ENCODE measurements at places on chromosomes 16 and 17.
A peak's percentile ranks its signal among the peaks of the same experiment; 100 is the strongest.

DNA sequence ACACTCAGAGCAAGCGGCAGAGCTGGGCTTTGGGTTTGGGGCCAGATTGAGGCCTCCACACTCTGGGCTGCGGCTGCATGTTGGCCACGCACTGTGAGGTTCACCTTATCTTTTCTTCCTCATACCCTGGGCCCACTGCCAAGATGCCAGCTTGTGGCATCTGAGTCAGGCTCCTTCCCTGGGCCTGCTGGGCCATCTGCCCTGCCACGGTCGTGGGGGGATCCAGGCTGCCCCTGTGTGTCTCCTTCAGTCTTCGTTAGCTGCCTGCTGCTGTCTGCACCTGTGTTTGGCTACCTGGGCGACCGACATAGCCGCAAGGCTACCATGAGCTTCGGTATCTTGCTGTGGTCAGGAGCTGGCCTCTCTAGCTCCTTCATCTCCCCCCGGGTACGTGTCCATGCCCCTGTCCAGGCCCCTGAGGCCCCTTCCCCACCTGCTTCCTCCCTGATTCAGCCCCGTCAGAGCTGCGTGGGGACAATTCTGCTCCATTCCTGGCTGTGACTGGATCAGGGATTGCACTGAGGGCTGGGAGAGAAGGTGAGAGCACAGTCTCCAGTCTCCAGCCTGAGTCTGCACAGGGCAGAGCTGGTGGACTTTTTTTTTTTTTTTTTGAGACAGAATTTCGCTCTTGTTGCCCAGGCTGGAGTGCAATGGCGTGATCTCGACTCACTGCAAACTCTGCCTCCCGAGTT, 11.2 kb downstream of the SPNS3 start:
- DNase-seq: no peak
- H3K27ac ChIP-seq: no peak overlapping the region
- no peaks in the 10 kb centered on the region for H3K36me3 ChIP-seq
- no peaks in the 10 kb centered on the region for H3K27me3 ChIP-seq
- no peaks in the 10 kb centered on the region for H3K4me1 ChIP-seq

DNA sequence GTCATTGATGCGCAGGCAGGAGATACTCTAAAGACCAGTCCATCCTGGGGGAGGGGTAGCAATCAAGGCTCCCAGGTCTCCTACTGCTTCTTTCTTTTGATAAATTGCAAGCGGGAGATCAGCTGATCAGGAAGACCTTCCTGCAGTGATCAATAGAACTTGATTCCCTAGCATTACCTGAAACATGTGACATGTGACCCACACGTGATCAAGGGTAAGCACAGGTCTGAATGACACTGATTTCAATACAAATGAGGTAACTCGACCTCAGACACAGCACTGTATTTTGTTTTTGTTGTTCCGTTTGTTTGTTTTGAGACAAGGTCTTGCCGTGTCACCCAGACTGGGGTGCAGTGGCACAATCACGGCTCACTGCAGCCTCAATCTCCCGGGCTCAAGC, 39.6 kb upstream of the MLYCD start:
- no peak for DNase-seq
- no peaks in the 10 kb centered on the region for H3K36me3 ChIP-seq
- H3K4me3 ChIP-seq: no peak overlapping the region
- no peaks in the 10 kb centered on the region for H3K4me1 ChIP-seq
- no peak overlapping the region for H3K27ac ChIP-seq
- H3K27me3 ChIP-seq: no peaks in the 10 kb centered on the region

- H3K27me3 ChIP-seq: no peaks in the 10 kb centered on the region
- no peaks in the 10 kb centered on the region for H3K36me3 ChIP-seq
- no peaks in the 10 kb centered on the region for H3K4me1 ChIP-seq
- H3K4me3 ChIP-seq: no peak overlapping the region
- no peak for DNase-seq
These were observed 78.5 kb downstream of the SALL1 start for GRCh38 chr16:51072591-51072990.

- H3K4me1 ChIP-seq: no peaks in the 10 kb centered on the region
- no peak for DNase-seq
- no peaks in the 10 kb centered on the region for H3K36me3 ChIP-seq
- H3K27me3 ChIP-seq: no peaks in the 10 kb centered on the region
- no peak overlapping the region for H3K4me3 ChIP-seq
These were observed 242.4 kb upstream of the SALL1 start for GRCh38 chr16:51393381-51394005.

GRCh38 chr17:51853857-51854256, 304.7 kb downstream of the CA10 start:
- no peaks in the 10 kb centered on the region for H3K36me3 ChIP-seq
- H3K4me1 ChIP-seq: no peaks in the 10 kb centered on the region
- H3K27ac ChIP-seq: no peak overlapping the region
- H3K4me3 ChIP-seq: no peak overlapping the region

GRCh38 chr17:82871056-82871775, 31.4 kb upstream of the ZNF750 start:
- no peaks in the 10 kb centered on the region for H3K27me3 ChIP-seq
- no peak for DNase-seq
- peak overlapping the region; percentile 89 for H3K27ac ChIP-seq
- H3K36me3 ChIP-seq: peaks cover 32% of the 10 kb centered on the region
- H3K4me1 ChIP-seq: peaks cover 95% of the 10 kb centered on the region

DNA sequence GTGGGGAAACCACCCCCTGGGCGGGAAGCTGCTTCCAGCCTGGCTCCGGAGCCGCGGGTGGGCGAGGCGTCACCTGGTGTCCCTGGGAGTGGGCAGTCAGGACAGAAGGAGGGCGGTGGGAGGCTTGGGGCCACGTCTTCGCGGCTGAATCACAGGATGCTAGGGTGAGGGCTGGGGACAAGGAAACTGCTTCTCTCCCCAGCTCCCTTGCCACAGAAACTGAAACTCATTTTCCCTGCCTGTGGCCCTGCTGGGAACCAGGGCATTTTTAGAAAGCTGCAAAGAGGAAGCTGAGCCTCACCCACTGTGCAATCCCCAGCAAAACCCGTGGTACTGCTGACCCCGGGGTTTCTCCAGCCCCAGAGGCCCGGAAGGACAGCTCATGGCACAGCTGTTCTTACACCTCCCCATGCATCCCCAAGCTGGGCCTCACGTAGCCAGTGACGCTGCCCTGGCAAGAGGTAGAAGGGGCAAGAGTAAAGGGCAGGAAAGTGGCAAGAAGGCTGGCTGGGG, 8.2 kb downstream of the RHBDF2 start:
- H3K27ac ChIP-seq: peak overlapping the region; percentile 69
- peak; percentile 49 for DNase-seq
- no peaks in the 10 kb centered on the region for H3K27me3 ChIP-seq

DNA sequence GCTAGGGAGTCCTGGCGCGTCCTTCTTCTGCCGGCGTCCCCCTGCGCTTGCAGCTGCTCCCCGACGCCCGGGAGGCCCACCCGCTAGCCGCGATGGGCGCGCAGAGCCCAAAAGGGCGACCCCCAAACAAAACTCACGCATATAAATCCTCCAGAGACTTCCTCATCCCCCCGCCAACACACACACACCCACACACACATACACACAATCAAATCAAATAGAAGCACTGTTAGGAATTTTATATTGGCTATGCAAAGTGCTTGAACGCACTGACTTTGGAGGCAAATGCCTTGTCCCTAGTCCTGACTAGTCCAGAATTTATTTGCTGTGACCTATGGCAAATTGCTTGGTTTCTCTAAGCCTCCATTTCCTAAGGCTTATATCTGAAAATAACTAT, 23.8 kb upstream of the CRYM start:
- peaks cover 3% of the 10 kb centered on the region for H3K27me3 ChIP-seq
- no peaks in the 10 kb centered on the region for H3K4me1 ChIP-seq
- peak overlapping the region; percentile 59 for H3K4me3 ChIP-seq
- no peaks in the 10 kb centered on the region for H3K36me3 ChIP-seq

GRCh38 chr17:64009571-64010402, 10.6 kb downstream of the ICAM2 start:
- peaks cover 18% of the 10 kb centered on the region for H3K36me3 ChIP-seq
- no peak overlapping the region for H3K27ac ChIP-seq
- no peaks in the 10 kb centered on the region for H3K4me1 ChIP-seq
- H3K27me3 ChIP-seq: no peaks in the 10 kb centered on the region

GRCh38 chr17:21381076-21381706, 5.0 kb downstream of the KCNJ12 start:
- H3K4me1 ChIP-seq: peaks cover 6% of the 10 kb centered on the region
- no peak overlapping the region for H3K27ac ChIP-seq
- peaks cover 31% of the 10 kb centered on the region for H3K27me3 ChIP-seq

DNA sequence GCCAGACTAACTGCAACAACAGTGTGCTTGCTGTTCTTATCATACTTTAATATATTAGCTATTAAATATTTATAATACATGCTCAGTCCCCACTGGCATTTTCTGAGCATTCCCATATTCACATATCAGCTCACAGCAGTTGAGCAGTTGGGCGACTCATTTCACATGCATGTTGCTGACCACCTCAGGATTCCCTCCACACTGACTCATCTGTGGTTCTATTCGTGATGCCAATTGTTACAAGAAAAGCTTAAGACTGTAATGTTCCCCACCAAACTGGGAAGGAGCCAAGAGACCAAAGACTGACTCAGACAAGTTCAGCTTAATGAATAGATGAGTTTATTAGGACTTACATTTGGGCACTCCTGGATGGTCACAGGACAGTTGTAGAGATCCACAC, 100.3 kb upstream of the KIF2B start:
- no peaks in the 10 kb centered on the region for H3K27me3 ChIP-seq
- no peaks in the 10 kb centered on the region for H3K36me3 ChIP-seq
- no peak overlapping the region for H3K27ac ChIP-seq
- no peaks in the 10 kb centered on the region for H3K4me1 ChIP-seq
- no peak overlapping the region for H3K4me3 ChIP-seq
- no peak for DNase-seq

DNA sequence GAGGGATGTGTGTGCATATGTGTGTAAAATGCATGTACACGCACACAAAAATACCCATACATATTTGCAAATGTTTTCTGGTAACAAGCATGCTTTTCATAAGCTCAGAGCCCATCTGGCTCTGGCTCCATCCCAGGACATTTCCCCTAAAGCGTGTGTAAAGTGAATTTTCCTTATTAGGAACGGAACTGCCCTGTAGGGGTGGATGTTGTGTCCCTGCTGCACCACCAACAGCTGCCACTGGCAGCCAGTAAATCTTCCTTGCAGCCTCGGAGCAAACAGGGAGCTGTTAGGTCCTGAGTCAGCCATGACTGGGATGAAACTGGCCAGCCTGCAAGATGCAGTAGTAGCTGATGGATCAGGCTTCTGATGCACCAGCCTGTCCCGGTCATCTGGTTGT, 393.5 kb downstream of the UTP18 start:
- no peak overlapping the region for H3K4me3 ChIP-seq
- H3K4me1 ChIP-seq: no peaks in the 10 kb centered on the region
- no peaks in the 10 kb centered on the region for H3K36me3 ChIP-seq
- no peak overlapping the region for H3K27ac ChIP-seq

DNA sequence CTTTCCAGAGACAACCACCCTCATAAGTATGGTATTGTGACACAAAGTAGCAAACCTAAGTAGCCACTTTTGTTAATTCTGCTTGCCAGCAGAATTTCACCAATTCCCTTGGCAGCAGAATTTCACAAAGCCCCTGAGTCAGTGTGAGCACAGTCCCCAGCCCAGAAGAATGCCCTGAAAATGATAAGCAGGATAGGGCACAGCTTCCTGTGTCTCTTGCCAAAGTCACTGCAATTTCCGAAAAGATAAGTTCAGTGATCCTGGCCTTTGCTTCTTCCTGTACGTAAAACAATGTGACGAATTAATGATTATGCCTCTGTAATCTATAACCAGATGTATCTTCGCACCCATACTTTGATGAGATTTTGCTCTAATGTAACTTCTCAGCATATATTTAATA, 16.0 kb upstream of the WIPF2 start:
- H3K4me1 ChIP-seq: no peaks in the 10 kb centered on the region
- no peak overlapping the region for H3K4me3 ChIP-seq
- H3K36me3 ChIP-seq: no peaks in the 10 kb centered on the region
- DNase-seq: no peak
- H3K27me3 ChIP-seq: no peaks in the 10 kb centered on the region

- peak overlapping the region; percentile 32 for H3K27ac ChIP-seq
- H3K4me3 ChIP-seq: no peak overlapping the region
- DNase-seq: peak; percentile 28
- peaks cover 74% of the 10 kb centered on the region for H3K36me3 ChIP-seq
These were observed 8.4 kb downstream of the HBQ1 start for GRCh38 chr16:188674-189073.

- H3K27ac ChIP-seq: no peak overlapping the region
- no peak overlapping the region for H3K4me3 ChIP-seq
- H3K4me1 ChIP-seq: no peaks in the 10 kb centered on the region
These were observed 120.3 kb downstream of the AXIN2 start for GRCh38 chr17:65441053-65441605.

DNA sequence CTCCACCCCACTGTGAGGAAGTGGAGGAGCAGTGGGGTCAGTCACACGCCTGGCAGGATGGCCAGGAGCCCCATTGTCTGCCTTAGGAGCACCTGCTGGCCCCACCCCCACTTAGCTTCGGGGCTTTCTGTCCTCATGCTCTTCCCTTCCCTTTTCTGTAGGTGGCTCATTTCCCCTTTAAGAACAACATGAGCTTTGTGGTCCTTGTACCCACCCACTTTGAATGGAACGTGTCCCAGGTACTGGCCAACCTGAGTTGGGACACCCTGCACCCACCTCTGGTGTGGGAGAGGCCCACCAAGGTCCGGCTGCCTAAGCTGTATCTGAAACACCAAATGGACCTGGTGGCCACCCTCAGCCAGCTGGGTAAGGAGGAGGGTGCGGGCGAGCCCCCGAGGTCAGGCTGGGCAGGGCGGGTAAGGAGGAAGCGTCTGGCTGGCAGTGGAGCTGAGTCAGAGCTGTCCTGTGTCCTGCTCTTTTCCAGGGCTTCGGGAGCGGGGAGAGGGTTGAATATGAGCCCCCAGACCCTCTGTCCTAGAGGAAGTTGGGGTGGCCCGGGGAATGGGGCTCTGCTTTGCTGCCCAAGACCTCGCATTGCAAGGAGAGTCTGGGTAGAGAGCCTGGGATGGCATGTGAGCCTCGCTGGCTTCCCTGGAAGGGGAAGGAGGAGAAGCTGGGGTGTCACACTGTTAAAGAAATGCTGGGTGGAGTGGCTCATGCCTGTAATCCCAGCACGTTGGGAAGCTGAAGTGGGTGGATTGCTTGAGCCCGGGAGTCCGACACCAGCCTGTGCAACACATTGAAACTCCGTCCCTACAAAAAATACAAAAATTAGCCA, 9.2 kb upstream of the SERPINF1 start:
- peaks cover 15% of the 10 kb centered on the region for H3K4me1 ChIP-seq
- no peak overlapping the region for H3K27ac ChIP-seq
- no peaks in the 10 kb centered on the region for H3K36me3 ChIP-seq
- no peaks in the 10 kb centered on the region for H3K27me3 ChIP-seq

DNA sequence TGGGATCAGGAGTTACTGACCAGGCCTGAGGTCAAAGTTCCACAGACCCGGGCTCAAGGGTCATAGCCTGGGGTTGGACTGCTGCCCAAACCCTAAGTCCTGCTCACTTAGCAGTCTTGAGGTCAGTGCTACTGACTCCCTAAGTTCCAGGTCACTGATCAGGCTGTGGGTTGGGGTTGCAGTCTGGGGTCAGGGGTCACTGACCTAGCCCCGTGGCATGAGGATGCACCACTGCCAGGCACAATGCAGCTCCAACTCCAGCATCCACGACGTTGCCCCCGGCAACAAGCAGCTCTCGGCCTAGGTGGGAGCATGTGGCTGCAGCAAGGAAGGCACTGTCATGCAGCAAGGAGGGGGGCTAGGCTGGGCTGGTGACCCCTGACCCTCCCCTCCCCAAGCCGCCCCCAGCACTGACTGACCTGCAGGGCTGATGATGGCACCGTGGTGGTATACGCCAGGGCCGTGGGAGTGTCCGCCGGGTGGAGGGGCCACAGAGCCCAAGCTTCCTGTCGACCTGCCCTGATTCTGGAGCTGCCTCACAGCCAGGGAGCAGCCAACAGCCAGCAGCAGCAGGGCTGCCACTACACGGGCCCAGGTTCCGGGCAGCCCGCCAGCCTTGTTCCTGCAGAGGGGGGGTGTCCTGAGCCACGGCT, 1.1 kb downstream of the GGT6 start:
- H3K27me3 ChIP-seq: no peaks in the 10 kb centered on the region
- H3K4me3 ChIP-seq: no peak overlapping the region
- H3K4me1 ChIP-seq: peaks cover 13% of the 10 kb centered on the region
- DNase-seq: no peak

All from thymus (tissue), 14 donors.